ENCODE measurements at places on chromosomes 11 and 22.
A peak's percentile ranks its signal among the peaks of the same experiment; 100 is the strongest.

DNA sequence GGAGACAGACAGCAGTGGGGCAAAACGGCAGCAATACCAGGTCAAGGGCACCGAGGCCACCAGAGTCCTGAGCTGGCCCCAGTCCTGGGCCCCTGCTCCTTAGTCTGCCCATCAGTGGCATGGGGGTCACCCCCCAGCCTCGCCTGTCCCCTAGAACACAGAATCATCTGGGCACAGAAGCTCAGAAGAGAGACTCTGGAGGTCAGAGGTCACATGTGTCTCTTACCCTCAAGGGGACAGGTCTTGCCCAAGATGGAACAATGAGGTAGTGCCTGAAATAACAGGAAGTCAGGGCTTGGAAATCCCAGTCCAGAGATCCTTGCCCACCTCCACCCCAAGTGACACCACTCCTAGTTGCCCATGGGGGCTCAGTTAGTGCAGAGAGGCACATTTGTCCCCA, 20.6 kb downstream of the PDE2A start:
- no peak for DNase-seq

DNA sequence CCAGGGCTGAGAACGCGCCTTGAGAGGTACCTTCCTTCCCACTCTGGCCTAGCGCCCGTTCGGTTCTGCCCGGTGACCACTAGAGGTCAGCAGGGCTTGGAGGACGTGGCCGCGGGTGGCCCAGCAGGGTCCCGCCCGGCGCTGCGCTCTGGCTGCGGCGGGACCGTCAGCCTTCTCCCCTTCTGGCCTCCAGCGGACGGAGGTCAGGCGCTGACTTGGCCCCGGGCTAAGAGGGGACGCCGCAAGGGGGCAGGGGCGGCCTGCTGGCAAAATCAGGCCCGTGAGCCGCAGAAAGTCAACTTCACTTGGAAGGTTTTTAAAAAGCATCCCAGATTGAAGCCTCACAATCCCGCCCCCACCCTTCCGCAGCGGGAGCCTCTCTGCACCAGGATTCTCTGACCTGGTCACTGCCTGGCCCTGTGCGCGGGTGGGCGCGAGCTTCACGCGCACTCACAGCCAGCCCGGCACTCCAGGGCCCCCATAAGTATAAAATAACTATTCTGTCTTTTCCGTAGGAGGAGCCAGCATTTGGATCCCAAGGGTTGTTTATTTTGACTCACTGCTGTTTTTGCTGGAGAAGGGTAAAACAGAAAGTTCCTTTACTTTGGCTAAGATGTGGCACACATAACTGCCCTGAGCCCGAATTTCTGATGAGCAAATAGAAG, 23.2 kb upstream of the ZBTB16 start:
- peak; percentile 41 for DNase-seq

- DNase-seq, result no peak
Measured at GRCh38 chr11:60699284-60699691, at the start of gene MS4A8. MS4A8 (plus strand) TSS chr11:60699612; CDS start chr11:60700861, 1,249 bp downstream.

GRCh38 chr11:116517077-116517476, 255.7 kb downstream of the BUD13 start:
- no peak for DNase-seq

- DNase-seq, result no peak
Measured at GRCh38 chr22:43169310-43170130, 17.4 kb downstream of the TTLL12 start.

DNA sequence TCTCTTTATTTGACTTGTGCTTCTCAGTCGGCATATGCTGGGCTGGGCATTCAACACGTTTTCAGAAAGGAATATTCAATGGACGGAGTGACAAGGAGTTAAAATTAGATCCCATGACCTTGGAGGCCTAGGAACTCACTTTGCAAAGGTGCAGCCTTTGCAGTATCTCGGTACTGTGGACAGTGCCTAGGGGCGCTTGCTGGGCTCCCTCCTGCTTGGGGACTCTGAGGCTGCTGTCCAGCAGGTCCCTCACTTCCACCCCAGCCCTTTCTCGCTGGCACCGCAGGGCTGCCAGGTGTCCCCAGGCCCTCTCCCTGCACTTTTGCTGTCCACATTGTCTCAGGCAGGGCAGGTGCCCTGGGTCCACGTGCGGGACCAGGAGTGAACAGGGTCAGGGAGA, 255.5 kb upstream of the B3GAT1 start:
- no peak for DNase-seq

GRCh38 chr11:70371241-70371640, 27.1 kb upstream of the CTTN start:
- DNase-seq, result no peak

DNA sequence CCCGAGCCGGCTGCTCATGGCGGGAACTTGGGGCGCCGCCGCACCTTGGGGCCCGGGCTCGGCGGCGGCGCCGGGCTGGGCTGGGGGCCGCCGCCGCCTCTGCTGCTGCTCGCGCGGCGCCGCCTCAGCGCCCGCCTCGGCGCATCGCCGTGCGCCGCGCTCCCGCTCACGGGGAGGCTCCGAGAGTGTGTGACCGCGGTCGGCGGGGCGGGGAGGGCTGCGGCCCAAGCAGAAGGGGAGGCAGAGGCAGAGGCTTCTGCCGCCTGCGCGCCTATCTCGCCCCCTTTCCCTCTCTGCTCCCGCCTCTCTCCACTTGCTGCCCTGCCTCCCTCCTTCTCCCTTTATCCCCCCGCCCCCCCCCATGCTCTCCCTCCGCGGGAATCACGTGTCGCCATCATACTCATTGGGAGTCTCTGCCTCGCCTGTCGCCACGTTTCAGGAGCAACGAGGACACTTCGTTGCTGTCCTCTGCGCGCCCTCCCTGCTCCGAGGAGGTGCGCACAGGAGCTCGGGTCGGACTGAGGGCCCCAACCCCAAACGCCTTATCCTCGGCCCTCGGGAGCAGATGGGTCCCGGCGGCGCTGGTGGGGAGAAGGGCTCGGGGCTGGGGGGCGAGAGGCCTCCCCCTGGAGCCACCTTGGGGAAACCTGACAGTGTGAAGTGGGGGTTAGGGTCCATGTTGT, at the start of gene GUCY1A2:
Gene GUCY1A2, minus strand, starts transcription at position 258 of the 683 bp plus-strand sequence. CDS start 421 bp downstream, outside the sequence.
- no peak for DNase-seq

GRCh38 chr11:1005928-1006327, 30.6 kb downstream of the MUC6 start:
- no peak for DNase-seq

DNA sequence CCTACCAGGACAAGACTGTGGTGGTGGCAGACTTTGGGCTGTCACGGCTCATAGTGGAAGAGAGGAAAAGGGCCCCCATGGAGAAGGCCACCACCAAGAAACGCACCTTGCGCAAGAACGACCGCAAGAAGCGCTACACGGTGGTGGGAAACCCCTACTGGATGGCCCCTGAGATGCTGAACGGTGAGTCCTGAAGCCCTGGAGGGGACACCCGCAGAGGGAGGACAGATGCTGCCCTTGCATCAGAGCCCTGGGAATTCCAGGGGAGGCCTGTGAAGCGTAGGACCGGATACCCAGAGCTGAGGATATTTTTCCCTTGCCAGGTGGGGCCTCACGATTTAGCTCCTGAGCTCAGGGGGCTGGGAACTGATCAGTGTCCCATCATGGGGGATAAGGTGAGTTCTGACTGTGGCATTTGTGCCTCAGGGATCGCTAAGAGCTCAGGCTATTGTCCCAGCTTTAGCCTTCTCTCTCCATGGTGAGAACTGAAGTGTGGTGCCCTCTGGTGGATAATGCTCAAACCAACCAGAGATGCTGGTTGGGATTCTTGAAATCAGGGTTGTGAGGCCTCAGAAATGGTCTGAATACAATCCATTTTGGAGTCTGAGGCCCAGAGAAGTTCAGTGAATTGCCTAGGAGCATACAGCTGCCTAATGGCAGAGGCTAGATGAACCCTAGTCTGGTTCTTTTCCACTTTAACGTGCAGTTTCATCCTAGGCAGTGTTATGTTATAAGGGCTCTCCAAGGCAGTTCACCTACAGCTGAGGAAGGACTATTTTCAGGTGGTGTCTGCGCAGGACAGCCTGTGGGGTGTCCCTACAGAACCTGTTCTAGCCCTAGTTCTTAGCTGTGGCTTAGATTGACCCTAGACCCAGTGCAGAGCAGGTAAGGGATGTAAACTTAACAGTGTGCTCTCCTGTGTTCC, 19.5 kb downstream of the PIK3IP1 start:
- peak; percentile 49 for DNase-seq

GRCh38 chr11:116792869-116793771, 1.4 kb upstream of the APOA5 start:
- no peak for DNase-seq

DNA sequence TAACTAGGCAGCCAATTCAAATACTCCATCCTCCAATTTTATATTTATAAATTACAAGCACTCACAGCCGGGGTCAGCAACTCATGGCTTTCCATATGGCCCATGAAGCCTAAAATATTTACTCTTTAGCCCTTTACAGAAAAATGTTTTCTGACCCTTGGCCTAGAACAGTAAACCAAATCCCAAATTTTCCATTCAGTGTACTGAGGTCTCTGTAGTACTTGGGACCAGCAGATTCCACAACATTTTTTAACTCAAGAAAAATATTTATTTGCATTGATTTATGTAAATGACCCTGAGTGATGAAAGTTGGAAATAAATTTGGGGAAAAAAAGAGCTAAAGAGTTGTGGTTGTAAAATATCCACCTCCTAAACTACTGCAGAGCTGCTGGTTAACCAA, 82.6 kb downstream of the SLC1A2 start:
- DNase-seq, result no peak

GRCh38 chr22:48444320-48445112, 1383.2 kb downstream of the BRD1 start:
- DNase-seq, result no peak

DNA sequence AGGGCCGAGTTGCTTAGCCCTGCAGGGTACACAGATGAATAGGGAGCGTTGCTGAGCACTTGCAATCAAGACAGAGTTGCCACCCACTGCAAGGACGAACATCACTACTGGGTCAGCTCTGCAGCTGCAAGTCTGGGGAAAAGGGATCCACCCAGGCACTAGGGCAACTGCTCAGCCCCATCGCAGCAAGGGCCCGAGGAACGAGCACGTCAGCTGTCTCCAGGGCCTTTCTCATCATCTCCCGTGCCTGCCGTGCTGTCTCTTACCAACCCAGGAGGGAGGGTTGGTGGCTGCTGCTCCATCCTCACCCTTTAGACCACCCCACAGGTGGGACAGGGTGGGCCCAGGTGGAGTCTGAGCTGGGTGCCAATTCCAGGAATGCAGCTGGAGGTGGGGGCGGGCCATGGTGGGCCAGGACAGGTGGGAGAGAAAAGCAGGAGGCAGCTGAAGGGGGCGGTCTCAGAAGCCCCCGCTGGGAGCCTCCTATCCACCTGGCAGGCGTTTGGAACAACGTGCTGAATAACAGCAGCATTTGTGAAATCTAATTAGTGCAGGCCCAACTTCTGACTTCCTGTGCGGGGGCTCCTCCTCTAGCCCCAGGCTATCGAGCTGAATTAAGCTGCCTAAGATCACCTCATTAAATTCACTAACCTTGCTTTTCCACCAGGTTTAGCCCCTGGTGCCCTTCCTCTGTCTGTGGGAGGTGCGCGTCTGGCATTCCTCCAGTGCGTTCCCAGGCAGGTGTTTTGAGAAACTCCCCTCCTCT, 252.5 kb downstream of the ST3GAL4 start:
- no peak for DNase-seq

- no peak for DNase-seq
Measured at GRCh38 chr11:126391970-126392632, 36.6 kb downstream of the ST3GAL4 start.

DNA sequence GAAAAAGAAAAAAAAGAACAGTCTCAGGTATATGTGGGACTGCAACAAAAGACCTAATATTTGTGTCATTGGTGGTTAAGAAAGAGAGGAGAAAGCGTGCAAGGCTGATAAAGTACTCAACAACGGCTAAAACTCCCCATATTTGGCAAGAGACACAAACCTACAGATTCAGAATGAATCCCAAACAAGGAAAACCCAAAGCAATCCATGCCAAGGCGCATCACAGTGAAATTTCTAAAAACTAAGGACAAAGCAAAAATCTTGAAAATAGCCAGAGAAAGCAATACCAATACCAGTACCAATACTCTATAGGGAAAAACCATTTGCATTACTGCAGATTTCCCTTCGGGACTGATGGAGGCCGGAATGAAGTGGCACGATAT, 32.4 kb upstream of the SEPTIN5 start:
- DNase-seq, result no peak

DNA sequence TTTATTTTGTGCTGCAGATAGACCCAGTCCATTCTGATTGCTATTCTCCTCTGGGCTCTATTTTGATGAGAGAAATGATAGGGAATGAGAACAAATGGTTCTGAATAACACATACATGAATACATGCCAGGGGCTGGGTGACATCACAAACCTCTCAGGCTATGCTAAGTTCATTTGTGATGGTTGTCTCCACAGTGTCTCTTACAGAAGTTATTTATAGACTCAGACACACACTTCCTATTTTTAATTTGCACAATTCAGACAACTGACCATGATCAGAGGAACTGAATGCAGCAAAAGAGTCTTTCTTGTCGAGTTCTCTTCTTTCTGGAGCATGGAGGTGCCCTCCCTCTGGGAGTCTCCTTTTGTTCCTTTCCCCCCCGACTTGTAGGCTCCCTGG, 991.7 kb downstream of the OPCML start:
- DNase-seq, result no peak

DNA sequence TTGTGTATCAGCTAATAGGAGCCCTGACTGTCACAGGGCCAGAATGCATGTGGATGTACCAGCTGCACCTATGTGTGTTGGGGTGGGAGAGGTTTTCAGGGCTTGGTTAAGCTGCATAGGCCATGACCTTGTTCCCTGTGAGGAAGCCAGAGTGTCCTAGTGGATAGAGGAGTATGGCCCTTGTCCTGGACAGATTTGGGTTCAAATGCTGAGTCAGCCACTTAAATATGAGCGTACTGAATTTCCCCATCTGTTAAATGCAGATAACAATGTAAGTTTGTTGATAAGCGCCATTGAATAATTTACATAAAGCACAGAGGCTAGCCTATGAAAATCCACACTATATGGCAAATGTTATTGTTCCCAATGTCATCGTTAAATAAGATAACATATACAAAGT, 74.4 kb downstream of the PANX1 start:
- no peak for DNase-seq

DNA sequence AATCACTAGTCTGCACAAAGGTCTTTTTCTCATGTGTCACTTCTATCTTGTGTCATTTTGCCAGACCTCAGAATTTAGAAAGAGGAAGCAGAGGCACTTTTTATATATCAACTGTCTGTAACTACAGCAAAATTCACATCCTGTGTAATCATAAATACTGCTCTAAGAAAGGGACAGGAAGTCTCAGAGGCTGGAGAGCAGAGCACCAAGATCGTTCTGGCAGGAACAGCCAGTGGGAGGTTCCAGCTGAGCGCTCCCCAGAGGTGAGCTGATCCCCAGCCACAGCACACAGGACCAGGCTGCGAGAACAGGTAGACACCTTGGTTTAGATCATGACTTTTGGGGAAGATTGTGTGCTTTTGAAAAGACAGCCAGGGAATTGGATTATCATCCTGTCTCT, at the start of gene MS4A7:
Gene MS4A7, plus strand, starts transcription at position 179 of the 400 bp plus-strand sequence. CDS start 4,610 bp downstream, outside the sequence.
- no peak for DNase-seq

GRCh38 chr11:113167599-113167998, 146.8 kb upstream of the TTC12 start:
- DNase-seq, result no peak

- no peak for DNase-seq
Measured at GRCh38 chr11:12017243-12017678, 8.8 kb upstream of the DKK3 start.

- no peak for DNase-seq
Measured at GRCh38 chr22:25012741-25013143, 60.2 kb downstream of the KIAA1671 start.

- no peak for DNase-seq
Measured at GRCh38 chr11:11446967-11447366, 93.9 kb upstream of the CSNK2A3 start.

Data from stimulated activated naive CD4-positive, alpha-beta T cell treated with Interleukin-2 at 50 U/mL for 16 hours (primary cell).